ENCODE measurements at places on chromosomes 11 and 22.

- no peak for DNase-seq
These were observed 237.8 kb downstream of the GRIK4 start for GRCh38 chr11:120749395-120749794.

- no peak for DNase-seq
These were observed 24.4 kb downstream of the PPP2R1B start for GRCh38 chr11:111741751-111742150.

- no peak for DNase-seq
These were observed 882 bp upstream of the MAP4K2 start for GRCh38 chr11:64803846-64804345.

DNA sequence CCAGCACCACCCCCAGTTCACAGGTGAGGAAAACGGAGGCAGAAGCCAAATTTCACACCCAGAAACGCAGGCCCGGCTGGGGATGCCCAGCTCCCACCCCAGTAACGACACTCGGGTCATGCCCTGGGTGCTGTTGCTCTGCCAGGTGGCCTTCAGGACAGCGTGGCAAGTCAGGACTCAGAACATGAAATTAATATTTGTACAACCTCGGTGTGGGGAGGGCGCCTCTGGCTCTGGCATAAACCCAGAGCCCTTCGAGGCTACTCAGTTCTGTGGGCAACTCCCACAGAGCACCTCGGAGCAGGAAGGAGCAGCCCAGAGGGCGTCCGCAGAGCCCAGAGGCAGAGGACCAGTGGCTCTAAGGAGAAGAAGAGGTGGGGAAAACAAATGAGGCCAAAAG lies 71.6 kb downstream of the CELSR1 start:
- no peak for DNase-seq

DNA sequence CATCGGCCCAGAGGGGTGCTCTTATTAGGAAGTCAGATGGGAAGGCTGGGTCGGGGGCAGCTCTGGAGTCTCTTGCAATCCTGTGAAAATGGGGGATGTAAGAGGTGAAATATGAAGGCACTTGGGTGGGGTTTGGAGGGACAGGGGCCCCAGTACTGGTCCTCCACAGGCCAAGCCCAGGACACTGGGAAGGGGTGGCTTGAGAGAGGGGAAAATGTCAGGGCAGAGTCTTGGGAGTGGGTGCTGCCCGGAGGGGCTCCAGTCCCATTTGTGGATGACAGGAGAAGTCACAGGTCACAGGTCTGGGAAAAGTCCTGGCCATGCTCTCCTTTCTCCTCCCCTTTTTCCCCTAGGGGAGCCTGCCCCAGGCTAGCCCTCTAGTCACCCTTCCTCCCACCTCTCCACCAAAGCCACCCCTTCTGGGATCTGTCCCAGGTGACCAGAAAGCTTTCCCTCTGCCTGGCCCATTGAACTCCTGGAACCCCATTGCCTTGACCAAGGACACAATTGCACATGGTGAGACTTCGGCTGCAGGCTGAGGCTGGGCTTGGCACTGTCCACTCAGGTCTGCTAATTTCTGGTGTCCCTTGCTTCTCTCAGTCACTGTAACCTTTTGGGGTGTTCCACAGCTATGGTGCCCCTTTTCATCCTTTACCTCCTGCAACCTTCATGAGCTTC lies 1465.0 kb downstream of the TBC1D22A start:
- no peak for DNase-seq

DNA sequence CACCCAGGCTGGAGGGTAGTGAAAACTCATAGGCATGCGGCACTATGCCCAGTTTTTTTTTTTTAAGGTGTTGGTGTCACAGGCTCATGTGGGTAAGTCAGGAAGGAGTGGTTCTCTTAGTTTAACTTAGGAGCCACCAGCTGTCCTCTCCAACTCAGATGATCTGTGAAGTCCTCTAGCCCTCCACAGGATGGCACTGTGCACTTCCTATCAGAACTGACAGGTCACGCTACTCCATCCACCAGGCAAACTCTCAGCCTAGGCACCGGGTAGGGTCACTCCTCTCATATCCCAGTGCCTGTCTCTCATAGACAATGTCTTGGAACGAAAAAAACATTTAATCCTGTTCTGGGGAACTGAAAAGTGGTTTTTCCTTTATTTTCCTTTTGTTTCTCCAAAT lies 16.5 kb downstream of the NAP1L4 start:
- no peak for DNase-seq

GRCh38 chr11:20172721-20173447 lies 12.6 kb upstream of the DBX1 start:
- DNase-seq, result no peak

DNA sequence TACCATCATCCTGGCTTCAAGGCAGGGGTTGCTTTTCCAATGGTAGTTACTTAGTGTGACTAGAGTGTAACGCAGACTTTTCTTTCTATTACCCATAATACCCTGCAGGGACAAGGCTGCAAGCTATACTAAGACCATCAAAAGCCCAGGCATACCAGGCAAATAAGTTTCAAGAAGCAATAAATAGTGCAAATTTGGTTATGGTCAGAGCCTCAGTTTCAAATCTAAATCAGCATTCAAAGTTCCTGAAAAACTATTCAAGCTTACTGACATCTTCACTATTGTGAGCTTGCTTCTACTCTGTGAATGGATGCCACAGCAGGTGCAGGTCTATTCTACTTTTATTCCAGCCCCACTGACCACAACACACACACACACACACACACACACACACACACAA lies 2.5 kb upstream of the HBB start:
- no peak for DNase-seq

GRCh38 chr22:44336962-44337677 lies 24.4 kb upstream of the SHISAL1 start:
- no peak for DNase-seq

DNA sequence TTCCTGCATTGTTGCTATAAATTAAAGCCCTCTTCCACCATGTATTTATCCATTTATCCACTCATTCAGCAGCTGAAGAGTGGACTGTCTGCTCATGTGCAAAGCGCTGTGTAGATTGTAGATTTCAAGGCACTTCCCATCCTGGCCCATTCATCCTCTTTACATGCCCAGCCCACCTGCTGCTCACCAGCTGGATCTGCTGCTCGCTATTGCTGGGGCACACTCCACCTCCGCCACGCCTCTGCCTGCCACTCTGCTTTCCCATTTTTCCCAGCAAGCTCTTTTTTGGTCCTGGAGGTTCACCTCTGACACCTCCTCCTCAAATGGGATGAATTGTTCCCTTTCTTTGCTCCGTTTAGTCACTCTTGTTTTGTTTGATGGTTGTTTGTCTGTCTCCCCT lies 48.3 kb downstream of the CEP164 start:
- no peak for DNase-seq

DNA sequence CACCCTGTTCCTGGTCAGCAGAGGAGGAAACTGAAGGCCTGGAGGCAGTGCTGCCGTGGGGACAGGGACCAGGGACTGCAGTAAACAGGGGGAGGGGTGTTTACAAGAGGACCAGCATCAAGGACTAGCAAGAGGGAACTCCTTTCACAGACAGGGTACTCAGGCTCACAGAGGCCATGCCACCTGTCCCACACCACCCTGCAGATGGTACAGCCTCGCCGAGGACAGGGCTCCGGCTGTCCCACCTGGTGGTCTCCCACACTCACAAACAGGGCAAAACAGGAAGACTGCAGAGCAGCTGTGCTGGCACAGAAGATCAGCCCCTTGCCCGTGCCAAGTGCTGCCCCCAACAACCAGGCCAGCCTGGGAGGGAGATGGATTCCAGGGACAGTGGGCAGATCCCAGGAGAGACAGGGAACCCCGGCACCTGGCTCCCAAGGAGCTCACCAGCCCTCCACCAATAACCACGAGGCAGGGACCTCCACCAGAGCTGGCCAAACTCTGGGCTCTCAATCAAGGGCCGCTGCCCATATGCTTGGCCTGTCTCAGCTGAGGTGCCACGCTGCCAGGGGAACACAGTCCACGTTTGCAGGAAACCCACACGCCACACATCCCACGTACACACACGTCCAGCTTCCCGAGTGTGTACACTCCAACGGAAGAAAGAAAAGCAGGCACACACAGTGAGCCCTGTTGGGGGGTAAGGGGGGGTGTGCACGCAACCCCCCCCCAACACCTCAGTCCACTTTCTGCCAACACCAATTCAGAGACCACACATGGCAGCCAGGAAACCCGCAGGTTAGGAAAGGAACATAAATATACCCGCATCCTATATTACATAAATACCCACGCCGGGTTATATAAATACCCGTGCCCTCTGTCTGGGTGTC lies 2.1 kb downstream of the CSNK1E start:
- no peak for DNase-seq

DNA sequence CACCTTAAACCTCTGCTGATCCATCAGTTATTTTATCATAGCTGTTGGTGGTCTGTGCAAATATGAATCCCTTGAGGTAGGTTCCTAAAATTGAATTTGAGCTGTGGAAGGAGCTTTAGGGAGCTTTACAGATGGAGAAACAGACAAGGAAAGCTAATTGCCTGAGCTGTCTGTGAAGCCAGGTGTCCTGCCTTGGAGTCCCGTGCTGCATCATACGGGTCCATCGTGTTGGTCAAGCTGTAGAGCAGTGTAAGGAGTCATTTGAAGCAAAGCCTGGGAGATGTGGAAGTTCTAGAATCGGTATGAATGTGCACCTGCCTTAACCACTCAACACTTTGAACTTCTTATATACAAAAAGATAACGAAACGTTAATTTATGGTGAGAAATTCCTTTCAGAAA lies 1.0 kb downstream of the POLA2 start:
- no peak for DNase-seq

GRCh38 chr11:84384731-84385130 lies 1098.6 kb upstream of the CCDC90B start:
- DNase-seq, result no peak

- no peak for DNase-seq
These were observed 62.9 kb upstream of the BID start for GRCh38 chr22:17836992-17837742.

- DNase-seq, result no peak
These were observed at the start of gene TYMP for GRCh38 chr22:50529897-50530579. TYMP (minus strand) TSS chr22:50530012; CDS start chr22:50529709, 303 bp downstream.

DNA sequence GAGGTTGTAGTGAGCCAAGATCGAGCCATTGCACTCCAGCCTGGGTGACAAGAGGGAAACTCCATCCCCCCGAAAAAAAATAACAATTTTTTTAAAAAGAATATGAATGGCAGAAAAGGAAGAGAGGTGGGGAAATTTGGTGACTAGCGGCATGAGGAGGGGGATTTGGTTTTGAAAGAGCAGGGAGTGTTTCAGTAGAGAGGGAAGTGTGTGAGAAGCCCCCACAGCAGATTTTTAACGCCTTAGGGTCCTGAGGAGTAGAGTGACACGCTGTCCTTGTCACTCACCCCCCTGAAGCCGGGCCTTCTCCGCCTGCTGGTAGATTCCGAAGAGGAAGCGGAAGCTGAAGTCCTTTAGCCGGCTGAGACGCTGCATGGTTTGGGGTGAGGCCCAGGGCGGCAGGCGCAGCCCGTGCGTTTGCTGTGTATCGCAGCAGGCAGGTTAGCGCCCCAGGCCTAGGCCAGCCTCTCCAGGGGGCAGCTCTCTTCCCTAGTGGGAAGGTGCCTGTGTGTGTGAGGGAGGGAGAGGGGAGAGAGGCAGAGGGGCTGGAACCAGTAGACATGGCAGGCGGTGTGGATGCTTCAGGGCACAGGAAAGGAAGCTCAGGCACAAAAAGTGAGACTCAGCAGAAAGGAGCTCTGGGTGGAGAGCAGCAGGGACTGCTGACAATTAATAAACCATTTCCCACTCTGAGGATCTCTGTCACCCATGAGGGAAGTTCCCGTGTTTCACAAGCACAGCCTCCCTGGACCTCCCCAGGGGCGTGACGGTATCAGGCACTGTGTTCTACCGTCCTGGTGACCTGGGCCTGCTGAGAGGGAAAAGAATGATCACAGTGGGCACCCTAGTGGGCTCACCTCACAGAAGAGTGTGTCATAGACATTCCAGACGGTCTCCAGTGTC lies 3.9 kb downstream of the ACP2 start:
- no peak for DNase-seq

GRCh38 chr11:6735306-6735705 lies 36.5 kb downstream of the OR2AG2 start:
- no peak for DNase-seq

DNA sequence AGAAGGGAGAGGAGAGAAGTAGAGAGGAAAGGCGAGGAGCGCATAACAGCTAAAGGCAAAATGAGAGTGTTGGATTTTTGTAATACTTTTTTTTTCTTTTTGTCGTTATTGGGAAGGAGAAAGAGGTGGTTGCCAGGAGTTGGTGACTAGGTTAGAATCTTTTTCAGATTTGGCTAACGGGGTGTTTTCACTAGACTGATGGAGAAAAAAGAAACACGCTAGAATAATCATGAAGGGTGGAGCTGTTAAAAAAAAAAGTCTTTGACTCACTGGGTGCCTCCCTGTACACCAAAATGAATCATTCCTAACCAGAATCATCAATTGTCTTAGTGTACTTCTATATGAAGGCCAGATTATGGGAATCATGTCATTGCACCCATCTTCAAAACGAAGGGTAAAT lies 12.7 kb downstream of the BLID start:
- DNase-seq, result no peak

DNA sequence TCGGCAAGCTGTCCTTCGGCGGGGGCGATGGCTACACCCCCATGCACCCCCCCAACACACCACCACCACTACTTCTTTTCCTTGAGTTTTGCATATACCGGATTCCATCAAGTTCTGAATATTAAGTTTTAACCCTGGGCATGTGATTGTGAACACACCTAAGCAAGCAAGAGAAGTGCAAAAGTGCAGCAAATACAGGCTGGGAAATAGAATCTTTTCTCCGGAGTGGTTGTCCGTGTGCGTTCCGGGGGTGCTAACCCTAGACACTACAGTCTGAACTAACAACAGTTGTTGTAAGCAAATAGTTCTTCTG lies 574 bp downstream of the PRSS23 start:
- no peak for DNase-seq

GRCh38 chr11:20596205-20597153 lies 2.9 kb upstream of the SLC6A5 start:
- DNase-seq, result no peak

- DNase-seq, result no peak
These were observed 1306.0 kb downstream of the TBC1D22A start for GRCh38 chr22:48068323-48068885.

DNA sequence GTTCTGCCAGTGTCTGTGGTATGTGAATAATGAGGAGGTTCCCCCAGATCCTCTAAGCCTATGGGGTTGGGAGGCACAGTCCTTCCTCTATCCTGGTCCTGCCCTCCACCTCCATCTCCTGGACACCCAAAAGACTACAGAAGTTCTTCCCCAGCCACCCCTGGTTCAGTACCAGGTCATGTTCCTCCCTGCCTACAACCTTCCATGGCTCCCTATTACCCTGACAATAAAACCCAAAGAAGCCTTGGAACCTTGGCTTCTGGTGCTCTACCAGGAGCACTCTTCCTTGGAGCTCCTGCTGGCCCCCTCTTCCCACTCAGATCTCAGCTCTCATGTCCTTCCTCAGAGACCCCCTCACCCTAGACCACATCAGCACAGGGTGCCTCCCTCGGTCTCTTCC lies 12.9 kb downstream of the TRPM5 start:
- no peak for DNase-seq

DNA sequence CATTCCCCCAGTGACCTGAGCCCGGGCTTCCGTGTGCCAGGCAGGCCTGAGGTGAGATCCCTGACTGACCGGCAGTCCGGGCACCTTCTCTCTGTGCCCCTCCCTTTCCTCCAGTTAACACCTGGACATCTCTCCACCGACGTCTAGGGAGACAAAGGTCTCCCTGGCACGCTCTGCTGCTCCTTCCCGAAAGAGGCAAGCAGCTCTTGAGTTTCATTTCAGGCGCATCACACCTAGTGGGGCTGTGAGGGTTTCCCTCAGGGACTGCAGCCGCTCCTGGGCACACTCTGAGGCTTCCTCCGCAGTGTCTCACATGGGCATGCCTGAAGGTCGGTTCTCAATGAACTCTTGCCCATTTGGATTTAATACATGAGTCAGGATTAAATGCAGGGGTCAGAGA lies 322.7 kb downstream of the CTTN start:
- no peak for DNase-seq

All from stimulated activated CD8-positive, alpha-beta memory T cell treated with anti-CD3 and anti-CD28 coated beads, Interleukin-4, amount 100 ng/mL, for 1 hour (primary cell).